ENCODE measurements at places on chromosomes 4 and X.

GRCh38 chr4:116923389-116923788 lies 162.0 kb downstream of the TRAM1L1 start:
- no peaks in the 10 kb centered on the region for H3K27me3 ChIP-seq
- no peaks in the 10 kb centered on the region for H3K4me1 ChIP-seq
- H3K36me3 ChIP-seq, result no peaks in the 10 kb centered on the region
- H3K4me3 ChIP-seq, result no peak overlapping the region
- no peak for DNase-seq

- no peak for DNase-seq
- H3K27me3 ChIP-seq, result no peaks in the 10 kb centered on the region
- no peak overlapping the region for H3K27ac ChIP-seq
- H3K36me3 ChIP-seq, result no peaks in the 10 kb centered on the region
Measured at GRCh38 chr4:124386648-124387047, 325.9 kb downstream of the ANKRD50 start.

- no peaks in the 10 kb centered on the region for H3K36me3 ChIP-seq
- no peak for DNase-seq
- H3K27ac ChIP-seq, result no peak overlapping the region
- H3K4me1 ChIP-seq, result no peaks in the 10 kb centered on the region
- H3K27me3 ChIP-seq, result no peaks in the 10 kb centered on the region
Measured at GRCh38 chr4:69714086-69714485, 46.3 kb downstream of the SULT1B1 start.

GRCh38 chrX:9330249-9330982 lies 134.4 kb upstream of the TBL1X start:
- H3K36me3 ChIP-seq, result no peaks in the 10 kb centered on the region
- no peak overlapping the region for H3K27ac ChIP-seq
- H3K4me1 ChIP-seq, result no peaks in the 10 kb centered on the region
- no peak overlapping the region for H3K4me3 ChIP-seq
- H3K27me3 ChIP-seq, result no peaks in the 10 kb centered on the region
